ENCODE measurements at places on chromosomes 1 and 21.
A peak's percentile ranks its signal among the peaks of the same experiment; 100 is the strongest.

DNA sequence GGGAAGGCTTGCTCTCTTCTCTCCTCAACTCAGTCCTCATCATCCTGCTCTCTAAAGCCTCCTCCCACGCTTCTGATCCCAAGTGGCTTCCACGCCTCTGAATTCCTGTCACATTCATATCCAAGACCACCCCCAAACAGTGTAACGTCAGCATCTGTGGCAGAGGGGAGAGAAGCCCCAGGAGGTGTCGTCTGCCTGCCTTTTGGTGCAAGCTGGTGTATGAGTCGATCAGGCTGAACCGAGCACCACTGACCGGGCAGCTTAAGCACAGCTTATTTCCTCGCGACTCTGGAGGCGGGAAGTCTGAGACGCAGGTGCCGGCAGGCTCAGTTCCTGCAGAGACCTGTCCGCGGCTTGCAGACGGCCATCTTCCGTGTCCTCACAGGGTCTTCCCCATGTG lies 123.8 kb upstream of the RAB4A start:
- DNase-seq, result no peak

DNA sequence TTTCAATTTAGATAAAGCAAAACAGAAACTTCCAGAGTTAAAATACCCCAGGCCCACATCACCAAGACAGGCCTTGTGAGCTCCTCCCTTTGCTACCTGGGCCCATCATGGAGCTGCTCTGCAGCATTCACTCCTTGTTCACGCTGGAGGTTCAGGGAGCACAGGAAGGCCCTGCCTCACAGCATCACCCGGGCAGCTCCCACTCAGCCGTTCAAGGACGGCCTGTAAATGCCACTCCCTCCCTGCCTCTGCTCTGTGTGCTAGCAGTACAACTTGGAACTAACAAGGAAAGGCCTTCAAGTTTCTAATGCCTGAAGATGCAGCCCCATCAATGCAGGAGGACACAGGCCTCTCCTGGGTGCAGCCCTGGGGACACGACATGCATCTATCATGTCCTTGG lies 11.6 kb downstream of the ATP5PO start:
- no peak for DNase-seq

DNA sequence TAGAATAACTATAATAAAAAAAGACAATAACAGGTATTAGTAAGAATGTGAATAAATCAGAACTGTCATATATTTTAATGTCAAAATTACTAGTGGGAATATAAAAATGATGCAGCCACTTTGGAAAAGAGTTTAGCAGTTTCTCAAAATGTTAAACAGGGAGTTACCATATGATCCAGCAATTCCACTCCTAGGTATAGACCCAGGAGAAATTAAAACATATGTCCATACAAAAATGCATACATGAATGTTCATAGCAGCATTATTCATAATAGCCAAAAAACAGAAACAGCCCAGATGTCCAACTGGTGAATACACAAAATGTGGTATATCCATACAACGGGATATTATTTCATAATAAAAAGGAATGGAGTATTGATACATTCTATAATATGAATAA lies 71.6 kb downstream of the NVL start:
- DNase-seq, result no peak

DNA sequence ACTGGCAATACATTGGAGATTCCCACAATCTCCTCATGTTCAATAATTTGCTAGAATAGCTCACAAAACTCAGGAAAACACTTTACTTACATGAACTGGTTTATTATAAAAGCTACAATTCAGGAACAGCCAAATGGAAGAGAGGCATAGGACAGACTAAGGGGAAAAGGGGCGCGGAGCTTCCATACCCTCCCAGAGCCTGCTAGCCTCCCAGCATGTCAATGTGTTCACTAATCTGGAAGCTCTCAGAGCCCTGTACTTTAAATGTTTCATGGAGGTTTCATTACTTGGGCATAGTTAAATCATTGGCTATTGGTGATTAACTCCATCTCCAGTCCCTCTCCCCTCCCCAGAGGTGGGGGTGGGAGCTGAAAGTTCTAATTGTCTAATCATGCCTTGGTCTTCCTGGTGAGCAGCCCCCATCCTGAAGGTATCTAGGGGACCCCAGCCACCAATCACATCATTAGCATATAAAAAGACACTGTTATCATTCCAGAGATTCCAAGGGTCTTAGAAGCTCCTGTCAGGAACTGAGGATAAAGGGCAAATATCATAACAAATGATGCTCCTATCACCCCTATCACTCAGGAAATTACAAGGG lies 10.9 kb upstream of the DMRTB1 start:
- no peak for DNase-seq

- DNase-seq, result no peak
These were observed 84.5 kb upstream of the SAMSN1 start for GRCh38 chr21:14630556-14631069.

- DNase-seq, result no peak
These were observed 336.3 kb downstream of the PBX1 start for GRCh38 chr1:164895026-164895912.

- DNase-seq, result no peak
These were observed 10.6 kb upstream of the MYSM1 start for GRCh38 chr1:58710190-58711085.

DNA sequence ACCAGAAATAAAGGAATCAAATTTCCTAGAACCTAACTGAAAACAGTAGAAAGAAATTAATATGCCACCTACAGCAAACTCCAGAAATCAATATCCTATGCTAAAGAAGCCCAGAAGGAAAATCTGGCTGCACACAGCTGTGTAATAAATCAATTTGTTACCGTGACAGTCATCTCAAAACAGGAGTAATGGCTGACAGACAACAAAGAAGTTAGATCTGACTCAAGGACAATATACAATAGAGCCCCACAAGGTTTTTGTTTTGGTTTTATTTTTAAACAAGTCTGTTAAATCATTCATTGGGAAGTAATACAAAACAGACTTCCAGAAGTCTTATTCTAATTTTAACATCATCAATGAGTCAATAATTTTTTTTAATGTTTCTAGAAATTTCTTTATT lies 168.4 kb downstream of the RERE start:
- peak; percentile 77 for DNase-seq

- no peak for DNase-seq
These were observed 41.2 kb upstream of the PDC start for GRCh38 chr1:186502087-186502486.

DNA sequence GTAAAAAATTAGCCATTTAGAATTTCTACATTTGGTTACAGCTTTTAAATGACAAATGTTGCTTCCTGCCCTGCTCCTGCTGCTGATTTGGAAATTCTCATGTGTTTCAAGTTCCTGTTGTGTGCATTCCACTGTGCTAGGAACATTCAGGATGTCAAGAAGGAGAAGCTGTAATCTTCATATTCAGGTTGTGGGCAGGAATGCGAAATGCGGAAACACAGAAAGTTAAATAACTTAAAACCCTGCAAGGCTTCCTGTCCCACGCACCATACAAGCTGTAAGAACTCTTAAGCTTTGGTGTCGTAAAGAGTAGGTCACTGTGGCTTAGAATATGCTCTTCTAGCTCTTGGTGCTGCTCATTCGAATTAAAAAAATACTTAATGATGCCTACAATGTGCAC lies 52.6 kb downstream of the S100B start:
- DNase-seq, result no peak

- no peak for DNase-seq
These were observed 38.9 kb upstream of the TARDBP start for GRCh38 chr1:10973552-10973951.

DNA sequence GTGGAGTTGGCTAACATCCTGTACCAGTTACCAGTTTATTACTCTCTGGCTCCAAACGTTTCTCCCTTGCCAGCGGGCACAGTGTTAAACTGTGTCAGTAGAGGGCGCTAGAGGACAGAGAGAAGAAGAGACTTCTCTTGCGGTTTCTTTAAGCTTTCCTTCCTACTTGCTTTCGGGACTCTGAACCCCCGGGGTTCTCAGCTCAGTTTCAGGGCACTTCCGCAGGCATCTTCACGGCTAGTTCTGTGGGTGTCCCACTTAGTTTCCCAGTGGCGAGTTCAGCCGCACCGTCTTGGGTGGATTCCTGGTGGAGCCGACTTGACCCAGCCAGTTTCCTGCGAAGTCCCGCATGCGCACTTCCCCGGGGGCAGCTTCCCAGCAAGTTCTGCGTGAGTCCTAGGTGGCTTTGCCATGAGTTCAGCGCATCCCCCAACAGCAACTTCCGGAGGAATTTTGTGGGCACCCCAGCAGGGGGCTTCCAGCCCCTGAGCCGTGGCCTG lies 37.9 kb upstream of the BTG2 start:
- peak; percentile 81 for DNase-seq

DNA sequence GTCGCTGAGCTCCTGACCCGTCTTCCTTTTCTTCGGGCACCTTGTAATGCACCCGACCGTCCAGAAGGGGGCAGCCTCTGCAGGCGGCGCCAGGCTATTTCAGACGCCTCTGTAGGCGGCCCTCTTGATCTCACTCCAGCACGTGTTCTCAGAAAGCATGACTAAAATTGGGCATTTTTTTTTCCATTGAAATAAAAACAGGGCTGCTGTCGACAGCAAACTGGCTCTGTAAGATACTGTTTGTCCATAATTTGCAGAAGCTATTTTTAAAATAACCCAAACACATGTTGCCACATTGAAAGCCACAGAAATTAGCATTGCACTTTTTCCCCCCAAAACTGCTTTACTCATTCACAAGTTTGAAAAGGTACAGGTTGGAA lies 78.0 kb downstream of the STUM start:
- peak; percentile 70 for DNase-seq

GRCh38 chr1:162088281-162088969 lies 18.9 kb downstream of the NOS1AP start:
- peak; percentile 26 for DNase-seq

- no peak for DNase-seq
These were observed 25.4 kb upstream of the KIAA0040 start for GRCh38 chr1:175217721-175218531.

DNA sequence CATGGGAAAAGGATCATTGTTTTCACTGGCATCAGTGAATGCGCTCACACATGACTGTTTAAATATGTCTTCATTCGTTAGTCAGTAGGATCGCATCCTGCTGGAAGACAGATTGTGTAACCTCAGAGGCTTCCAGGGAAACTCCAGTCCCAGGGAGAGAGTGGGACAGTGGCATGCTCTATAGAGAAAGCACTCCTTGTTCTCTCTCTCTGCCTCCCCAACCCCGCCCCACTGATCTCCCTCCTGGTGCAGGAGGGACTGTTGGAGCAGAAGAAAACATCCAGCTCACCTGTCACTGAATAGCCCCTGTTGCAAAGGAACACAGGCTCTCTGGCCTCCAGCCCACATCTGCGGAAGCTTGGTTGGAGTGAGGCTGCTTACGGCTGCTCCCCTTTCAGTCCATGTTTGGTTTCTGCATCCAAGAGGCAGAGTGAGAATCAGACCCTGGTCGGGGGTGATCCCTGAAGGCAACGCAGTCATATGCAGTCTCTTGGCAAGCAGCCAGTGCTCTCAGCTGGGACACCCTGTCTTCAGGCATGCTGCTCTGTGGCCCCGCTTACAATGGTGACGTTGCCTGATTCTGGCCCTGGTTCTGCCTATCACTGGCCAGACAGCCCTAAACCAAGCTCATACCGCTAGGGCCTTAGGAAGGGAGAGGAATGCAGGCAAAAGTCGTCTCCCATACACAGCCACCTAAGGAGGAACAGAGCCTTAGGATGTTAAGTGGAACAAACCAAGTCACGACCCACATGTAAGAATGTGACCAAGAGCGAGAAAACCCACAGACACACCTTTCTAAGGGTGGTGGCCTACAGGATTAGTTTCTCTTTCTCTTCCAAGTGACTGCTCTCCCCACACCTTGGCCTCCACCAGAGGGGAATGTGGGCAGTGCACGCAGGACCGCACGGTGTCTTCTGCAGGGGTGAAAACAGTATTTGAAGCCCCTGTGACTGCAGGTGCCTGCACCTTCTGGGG lies 39.7 kb downstream of the BACE2 start:
- no peak for DNase-seq

GRCh38 chr1:69315823-69316222 lies 251.9 kb upstream of the LRRC7 start:
- DNase-seq, result no peak

DNA sequence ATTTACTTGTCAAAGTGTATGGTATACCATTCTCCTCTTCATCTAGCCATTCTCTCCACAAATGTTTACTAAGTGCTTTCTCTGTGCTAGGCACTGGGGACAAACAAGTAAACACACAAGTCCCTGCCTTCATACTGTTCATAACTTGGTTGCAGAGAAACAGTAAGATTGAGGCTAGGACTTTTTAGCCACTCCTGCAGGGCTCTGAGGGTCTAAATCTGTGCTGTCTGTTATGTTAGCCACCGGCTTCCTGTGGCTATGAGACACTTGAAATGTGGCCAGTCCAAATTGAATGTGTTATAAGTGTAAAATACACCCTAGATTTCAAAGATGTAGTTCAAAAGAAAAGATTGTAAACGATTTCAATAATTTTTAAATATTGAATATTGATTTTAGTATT lies 50.2 kb downstream of the AZIN2 start:
- no peak for DNase-seq

DNA sequence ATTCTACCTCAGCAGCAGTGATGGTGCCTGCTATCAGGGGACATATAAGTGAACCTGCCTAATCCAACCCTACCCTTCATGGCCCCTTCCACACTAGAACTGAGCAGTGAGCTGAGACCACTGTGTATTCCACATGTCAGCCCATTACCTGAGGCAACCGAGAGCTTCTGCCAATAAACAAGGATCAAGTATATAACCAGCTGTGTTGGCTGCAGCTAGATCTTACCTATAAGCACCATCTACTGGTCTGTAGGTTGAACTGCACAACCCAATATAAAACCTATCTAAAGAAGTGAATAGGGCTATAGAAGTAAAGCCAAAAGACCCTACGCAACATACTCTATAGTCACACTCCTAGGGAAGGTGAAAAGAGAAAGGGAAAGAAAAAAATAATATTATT lies 376.9 kb downstream of the HHIPL2 start:
- peak; percentile 10 for DNase-seq

DNA sequence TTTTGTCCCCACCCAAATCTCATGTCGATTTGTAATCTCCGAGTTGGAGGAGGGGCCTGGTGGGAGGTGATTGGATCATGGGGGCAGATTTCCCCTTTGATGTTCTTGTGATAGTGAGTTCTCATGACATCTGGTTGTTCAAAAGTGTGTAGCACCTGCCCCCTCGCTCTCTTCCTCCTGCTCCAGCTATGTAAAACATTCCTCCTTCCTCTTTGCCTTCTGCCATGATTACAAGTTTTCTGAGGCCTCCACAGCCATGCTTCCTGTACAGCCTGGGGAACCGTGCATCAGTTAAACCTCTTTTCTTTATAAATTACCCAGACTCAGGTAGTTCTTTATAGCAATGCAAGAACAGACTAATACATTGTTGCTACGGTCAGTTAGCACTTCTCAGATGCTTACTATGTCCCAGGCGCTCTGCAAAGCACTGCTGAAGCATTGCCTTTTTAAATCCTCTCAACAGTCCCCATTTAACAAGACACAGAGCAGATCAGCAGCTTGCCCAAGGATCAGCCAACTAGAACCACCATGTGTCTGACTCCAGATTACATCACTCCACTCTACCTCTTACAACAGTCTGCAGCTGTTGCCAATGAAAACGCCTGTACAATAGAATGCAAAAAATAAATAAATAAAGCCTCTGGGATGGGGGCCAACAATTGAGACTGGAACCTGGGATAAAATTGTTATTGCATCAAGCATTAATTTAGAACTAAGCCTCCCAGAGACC lies 52.4 kb upstream of the USP1 start:
- DNase-seq, result no peak

Data from kidney capillary endothelial cell (primary cell).